ENCODE measurements at places on chromosomes 16 and 17.

GRCh38 chr17:48283411-48283810 is 146.6 kb downstream of the SKAP1 start:
- no peak for DNase-seq

- DNase-seq, result peak; percentile 61
Measured at GRCh38 chr16:1706386-1707192, 594 bp downstream of the MAPK8IP3 start.

GRCh38 chr17:15145621-15146020 is 119.5 kb downstream of the PMP22 start:
- no peak for DNase-seq

DNA sequence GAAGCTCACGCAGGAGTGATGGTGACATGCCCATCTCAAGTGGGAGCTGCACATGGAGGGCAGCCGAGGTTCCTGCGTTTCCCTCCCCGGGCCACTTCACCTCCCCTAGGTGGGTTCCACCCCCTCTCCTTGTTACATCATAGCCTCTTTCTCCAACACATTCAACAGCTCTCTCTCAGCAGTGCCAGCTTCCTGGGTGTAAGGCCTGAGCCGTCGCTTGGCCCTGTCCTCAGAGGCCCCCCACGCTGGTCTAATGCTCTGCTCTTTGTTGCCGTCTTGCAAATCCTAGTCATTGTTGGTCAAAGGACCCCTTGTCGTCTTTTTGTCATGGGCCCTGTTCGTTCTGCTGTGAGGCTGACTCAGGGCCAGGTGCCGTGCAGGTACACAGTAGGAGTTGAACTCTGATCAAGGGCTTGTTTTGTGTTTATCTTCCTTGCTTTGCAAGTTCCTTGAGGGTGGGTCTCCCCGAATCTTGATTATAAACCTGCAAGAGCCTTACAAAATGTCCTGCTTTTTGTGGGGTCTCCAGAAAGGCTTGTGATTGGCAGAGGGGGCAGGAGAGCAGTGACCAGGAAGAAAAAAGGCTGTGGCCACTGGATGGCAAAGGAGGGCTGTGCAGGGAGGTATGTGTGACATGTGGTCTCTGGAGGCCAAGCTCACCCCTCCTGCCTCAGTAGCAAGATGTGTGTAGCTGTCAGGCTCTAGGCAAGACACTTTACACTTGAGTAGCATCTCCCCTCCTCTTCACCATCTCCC is 136.6 kb downstream of the CCDC182 start:
- DNase-seq, result no peak

- DNase-seq, result no peak
Measured at GRCh38 chr17:76036497-76037261, 9.6 kb upstream of the EVPL start.

DNA sequence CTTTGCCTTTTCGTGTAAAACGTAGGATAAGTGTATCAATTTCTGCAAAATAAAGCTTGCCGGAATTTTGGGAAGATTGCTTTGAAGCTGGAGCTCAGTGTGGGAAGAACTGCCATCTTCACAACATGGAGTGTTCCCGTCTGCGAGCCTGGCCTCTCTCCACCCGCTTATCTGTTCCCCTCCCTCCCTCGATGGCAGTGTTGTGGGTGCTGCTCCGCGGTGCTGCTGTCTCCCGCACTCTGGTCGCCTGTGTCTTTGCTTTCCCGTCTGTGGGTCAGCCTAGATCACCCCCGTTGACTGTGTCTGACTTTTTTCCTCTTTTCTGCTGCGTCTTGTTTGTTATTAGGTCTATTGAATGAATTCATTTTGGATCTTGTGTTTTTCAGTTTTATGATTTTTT is 17.0 kb downstream of the ACSF3 start:
- no peak for DNase-seq

GRCh38 chr16:49596068-49596467 is 222.5 kb downstream of the C16orf78 start:
- DNase-seq, result no peak

- no peak for DNase-seq
Measured at GRCh38 chr17:21376759-21377690, 868 bp downstream of the KCNJ12 start.

DNA sequence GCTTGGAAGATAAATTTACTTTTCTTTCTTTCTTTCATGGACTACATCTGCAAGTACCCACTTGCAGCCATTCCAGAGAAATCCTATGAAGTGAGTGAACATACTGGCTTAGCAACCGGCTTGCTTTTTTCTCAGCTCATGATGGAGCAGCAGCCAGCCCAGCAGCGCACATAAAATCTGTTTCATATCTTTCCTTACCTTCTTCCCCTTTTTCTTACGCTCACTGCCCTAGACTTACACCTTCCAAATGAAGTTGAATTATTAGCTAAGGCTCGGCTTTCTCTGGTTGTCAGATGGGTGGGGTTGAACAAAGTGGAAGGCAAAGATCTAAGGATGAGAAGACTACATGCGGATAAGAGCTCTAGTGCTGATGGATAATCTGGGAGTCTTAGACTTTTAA is 13.9 kb upstream of the ABCA8 start:
- no peak for DNase-seq

DNA sequence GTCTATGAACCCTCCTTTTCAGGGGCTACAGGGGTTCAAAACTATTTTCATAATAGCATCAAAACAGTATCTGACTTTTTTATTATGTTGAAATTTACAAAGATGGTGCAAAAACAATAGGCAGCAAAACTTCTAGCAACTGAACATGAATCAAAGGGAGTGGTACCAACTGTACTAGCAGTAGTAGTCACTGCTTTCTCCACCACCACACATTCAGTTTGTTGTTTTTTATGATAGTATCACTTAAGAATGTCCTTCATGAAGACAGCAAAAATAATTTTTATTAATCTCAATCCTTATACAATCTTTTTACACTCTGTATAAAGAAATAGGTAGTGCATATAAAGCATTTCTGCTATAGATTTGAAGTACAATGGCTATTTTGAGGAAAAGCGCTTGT is 47.6 kb downstream of the MED13 start:
- DNase-seq, result no peak

DNA sequence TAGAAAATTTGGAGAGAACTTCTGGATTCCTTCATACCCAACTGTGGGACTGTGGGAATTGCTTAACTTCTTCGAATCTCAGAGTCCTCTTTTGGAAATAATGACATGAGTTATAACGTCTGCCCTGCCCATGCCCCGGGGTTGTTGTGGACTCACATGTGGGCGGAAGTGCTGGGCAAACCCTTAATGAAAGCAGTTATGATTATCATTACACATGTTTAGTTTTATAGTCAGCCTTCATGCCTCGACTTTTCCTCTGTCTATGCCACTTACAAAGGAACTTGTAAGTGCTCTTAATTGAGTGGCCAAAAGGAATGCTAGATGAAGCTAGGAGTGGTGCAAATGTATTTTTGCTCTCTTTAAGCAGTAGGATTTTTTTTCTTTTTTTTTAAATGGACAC is 3.9 kb downstream of the KRT27 start:
- DNase-seq, result no peak

GRCh38 chr17:76382351-76382802 is 2.0 kb upstream of the SPHK1 start:
- peak; percentile 48 for DNase-seq

- DNase-seq, result no peak
Measured at GRCh38 chr16:510066-510825, 17.3 kb upstream of the CAPN15 start.

DNA sequence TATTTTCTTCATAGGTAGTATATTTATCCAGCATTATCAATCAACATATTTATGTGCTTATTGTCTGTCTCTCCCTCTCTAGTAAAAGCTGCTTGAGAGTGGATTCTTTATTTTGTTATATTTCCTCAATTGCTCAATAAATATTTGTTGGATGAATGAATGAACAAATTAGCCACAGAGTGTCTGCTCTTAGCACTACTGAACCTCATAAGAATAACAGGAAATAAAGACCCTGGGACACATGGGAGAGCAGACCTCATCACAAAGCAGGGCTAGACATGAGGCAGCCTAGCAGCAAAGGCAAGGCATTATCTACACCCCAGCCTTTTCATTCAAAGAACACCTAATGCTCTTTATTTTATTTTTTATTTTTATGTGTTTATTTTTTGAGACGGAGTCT is 34.9 kb upstream of the TANC2 start:
- no peak for DNase-seq

DNA sequence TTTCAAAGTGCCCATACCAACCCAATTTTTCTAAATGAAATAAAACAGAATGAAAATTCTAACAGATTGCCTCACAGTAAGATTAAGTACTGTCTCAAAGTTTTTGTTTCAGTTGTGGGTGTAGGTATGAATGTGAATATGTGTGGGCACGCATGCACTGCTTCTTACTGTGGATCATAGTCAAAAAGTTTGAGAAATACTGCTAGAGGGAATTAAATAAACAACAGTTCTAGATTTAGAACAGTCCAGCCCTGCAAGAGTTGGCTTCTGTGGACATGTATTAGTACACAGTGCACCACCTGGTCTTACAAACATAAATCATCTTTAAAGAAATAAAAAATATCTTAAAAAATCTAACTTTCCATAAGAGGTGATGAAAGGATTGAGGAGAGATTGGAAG is 8.4 kb downstream of the ZNF652 start:
- DNase-seq, result no peak

DNA sequence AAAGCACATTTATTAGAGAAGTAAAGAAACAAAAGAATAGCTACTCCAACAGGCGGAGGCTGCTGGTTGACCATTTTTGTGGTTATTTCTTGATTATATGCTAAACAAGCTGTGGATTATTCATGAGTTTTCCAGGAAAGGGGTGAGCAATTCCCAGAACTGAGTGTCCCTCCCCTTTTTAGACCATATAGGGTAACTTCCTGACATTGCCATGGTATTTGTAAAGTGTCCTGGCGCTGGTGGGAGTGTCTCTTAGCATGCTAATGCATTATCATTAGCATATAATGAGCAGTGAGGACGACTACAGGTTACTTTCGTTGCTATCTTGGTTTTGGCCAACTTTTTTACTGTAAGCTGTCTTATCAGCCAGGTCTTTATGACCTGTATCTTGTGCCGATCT is 12.2 kb upstream of the HS3ST4 start:
- DNase-seq, result no peak

DNA sequence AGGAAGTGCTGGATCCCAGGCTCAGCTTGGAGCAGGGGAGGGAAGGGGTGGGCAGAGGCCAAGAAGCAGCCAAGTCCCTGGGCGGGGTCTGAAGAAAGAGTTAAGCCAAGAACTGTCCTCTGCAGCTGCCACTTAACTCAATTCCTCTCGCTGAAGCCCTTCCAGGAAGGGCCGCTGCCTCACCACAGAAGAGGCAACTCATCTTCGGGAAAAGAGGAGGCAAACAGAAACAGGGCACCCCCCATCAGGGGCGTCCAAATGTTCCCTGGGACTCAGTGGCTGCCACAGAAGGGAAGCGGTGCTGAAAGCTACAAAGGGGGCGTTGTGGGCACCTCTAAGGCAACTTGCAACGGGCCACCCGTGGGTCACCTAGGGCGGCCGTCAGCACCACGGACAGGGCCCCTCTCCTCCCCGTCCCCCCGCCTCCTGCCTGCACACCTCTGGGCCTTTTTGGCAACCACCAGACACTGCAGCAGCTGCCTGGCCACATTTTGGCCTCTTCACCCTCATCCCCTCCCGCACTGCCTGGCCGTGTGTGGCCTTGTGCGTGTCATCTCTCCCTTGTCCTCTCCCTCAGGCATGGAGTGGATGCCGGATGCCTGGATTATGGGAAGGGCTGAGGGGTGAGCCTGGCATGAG is 2.5 kb downstream of the TLCD3B start:
- DNase-seq, result no peak

DNA sequence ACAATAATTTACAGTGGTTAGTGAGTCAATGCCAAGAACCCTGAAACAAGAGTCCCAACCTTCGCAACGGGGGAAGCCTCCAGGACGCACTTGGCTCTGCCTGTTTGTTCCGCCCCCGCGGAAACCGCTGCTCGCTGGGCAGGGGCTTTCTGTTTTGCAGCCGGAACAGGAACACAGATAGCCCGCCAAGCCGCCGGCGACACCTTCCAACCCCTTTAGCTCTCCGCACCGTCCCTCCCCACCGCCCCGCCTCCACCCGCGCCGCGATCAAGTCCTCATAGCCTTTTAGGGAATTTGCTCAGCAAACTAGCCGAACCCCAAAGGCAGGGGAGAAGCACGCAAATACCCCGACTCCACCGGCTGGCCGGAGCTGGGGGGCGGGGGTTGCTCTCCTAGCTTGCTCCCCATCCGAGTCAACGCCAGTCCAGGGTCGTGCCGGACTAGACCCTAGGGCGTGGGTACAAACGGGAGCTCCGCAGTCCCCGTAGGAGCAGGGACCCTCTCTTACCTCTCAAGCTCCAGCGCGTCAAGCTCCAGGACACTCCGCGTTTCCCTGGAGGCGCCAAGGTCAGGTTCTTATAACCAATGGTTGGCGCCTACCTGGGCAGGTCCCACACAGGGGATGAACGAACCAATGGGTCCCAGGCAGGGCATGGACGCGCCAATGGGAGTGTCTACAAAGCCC is at the start of gene SLFN13:
Gene SLFN13, minus strand, starts transcription at position 553 of the 685 bp plus-strand sequence. CDS start 3,086 bp downstream, outside the sequence.
- DNase-seq, result peak; percentile 91

DNA sequence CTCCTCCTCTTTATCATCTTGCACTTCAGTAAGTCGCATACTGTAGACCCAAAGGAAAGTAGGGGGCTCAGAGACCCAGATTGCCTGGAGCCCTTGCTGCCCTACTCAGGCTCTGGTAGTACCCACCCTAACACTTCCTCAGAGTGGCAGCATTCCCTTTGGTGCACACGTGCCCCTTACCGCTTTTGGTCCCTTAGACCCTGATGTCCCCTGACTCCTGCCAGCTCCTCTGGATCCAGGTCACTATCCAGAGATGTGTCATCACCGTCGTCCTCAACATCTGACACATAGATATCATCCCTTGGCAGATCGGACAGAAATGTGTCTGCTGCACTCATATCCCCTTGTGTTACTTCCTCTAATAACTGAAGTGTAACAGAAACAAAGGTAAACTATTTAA is 5.4 kb upstream of the PSMC5 start:
- no peak for DNase-seq

GRCh38 chr16:629185-629832 is 1.5 kb upstream of the WFIKKN1 start:
- DNase-seq, result no peak

DNA sequence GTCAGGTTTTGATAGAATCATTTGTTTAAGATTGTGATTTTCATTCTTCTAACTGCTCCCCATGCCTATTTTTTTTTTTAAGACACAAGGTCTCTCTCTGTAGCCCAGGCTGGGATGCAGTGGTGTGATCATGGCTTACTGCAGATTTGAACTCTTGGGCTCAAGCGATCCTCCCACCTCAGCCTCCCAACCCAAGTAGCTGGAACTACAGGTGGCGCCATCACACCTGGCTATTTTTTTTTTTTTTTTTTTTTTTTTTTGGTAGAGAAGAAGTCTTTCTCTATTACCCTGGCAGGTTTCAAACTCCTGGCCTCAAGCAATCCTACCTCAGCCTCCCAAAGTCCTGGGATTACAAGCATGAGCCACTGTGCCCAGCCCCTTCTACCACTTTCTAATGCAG is 223.3 kb downstream of the CBLN1 start:
- no peak for DNase-seq

- no peak for DNase-seq
Measured at GRCh38 chr16:80092681-80093080, 448.1 kb upstream of the DYNLRB2 start.

All from activated T-cell treated with anti-CD3 and anti-CD28 coated beads, Interleukin-2, amount 50 U/mL, for 24 hours (primary cell).